ENCODE measurements at places on chromosomes 16 and 17.

DNA sequence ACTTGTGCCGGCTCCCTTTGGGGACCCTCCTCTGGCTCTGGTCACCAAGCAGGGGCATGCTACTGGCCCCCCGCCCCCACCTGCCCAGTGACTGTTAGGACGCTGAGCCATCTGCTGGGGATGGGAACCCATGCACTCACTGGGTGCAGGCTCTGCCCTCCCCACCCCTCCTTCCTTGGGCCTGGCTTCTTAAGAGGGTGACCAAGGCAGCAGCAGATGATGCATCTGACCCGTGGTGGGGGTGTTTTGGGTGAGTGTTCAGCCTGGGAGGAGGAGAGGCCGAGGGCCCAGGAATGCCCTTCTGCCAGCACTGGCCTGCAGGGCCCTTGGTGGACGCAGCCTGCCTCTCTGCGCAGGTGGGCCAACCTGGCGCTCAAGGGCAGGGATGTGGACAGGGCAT lies 19.2 kb upstream of the MTSS2 start:
- DNase-seq, result no peak

DNA sequence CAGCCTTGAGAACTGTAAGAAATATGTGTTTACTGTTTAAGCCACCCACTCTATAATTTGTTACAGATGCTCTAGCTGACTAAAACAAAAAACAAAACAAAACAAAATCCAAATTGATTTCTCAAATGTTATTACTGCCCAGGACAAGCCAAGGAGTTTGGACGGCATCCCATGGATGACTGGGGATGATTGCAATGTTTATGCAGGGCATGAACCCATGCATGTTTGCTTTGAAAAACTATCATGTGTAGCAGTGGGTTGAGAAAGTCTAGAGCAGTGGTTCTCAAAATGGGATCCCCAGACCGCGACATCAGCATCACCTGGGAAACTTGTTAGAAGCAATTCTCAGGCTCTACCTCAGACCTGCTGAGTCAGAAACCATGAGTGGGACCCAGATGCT lies 223.2 kb upstream of the PSMD7 start:
- no peak for DNase-seq

GRCh38 chr17:81480140-81481072 lies 32.2 kb downstream of the ACTG1 start:
- DNase-seq, result no peak

- no peak for DNase-seq
These were observed 8.1 kb downstream of the CYGB start for GRCh38 chr17:76529224-76530094.

- no peak for DNase-seq
These were observed 13.3 kb upstream of the YWHAE start for GRCh38 chr17:1413281-1413791.

DNA sequence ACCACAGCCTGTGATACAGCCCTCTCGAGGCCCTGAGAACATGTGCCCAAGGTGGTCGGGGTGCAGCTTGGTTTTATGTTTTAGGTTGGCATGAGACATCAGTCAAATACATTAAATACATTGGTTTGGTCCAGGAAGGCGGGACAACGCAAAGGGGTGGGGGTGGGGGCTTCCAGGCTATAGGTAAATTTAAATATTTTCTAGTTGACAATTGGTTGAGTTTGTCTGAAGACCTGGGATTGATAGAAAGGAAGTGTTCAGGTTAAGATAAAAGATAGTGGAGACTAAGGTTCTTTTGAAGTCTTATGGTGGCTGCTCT lies 1.2 kb upstream of the ZKSCAN2 start:
- DNase-seq, result no peak

GRCh38 chr17:2172077-2172851 lies 117.4 kb downstream of the HIC1 start:
- DNase-seq, result no peak

Measured in GM13977 (cell line).